Dermis microvascular lymphatic vessel endothelial cell (primary cell): ENCODE measurements at places on chromosomes 6 and 20. TPM values are rescaled to one million over a fixed set of nuclear protein-coding genes. Genes with fewer than 3 reads are reported as not detected.

The C2 gene
- total RNA-seq, result 0.13 TPM in 1 of 2 replicates, not detected in the other

The ATP6V1G2 gene
- 0.13 TPM in 1 of 2 replicates, not detected in the other for total RNA-seq

DNA sequence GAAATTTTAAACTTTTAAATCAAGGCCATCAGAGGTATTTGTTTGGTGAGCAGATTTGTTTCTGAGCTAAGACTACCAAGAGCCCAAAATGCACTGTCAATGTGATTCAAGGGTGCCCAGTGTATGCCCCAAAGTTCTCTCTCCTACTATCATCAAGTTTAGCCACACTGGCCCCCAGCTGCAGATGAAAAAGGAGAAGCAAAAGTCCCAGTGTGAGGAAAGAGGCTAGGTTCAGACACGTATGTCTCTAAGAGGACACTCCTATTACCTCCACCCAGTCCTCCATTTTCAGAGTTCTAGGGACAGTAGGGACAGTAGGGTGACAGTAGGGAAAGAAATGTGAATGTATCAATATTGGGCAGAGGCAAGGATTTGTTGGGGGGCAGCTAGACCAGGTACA lies 230.8 kb downstream of the CD83 start:
- DNase-seq, result no peak

The NKAPL gene
- under 0.01 and 0.38 TPM in 2 replicates for total RNA-seq

The THBD gene
- 7.7 and 9.6 TPM in 2 replicates for total RNA-seq

GRCh38 chr20:37803438-37804307 lies 99.3 kb upstream of the VSTM2L start:
- no peak for DNase-seq

The DPPA5 gene
- total RNA-seq, result not detected in 2 replicates

DNA sequence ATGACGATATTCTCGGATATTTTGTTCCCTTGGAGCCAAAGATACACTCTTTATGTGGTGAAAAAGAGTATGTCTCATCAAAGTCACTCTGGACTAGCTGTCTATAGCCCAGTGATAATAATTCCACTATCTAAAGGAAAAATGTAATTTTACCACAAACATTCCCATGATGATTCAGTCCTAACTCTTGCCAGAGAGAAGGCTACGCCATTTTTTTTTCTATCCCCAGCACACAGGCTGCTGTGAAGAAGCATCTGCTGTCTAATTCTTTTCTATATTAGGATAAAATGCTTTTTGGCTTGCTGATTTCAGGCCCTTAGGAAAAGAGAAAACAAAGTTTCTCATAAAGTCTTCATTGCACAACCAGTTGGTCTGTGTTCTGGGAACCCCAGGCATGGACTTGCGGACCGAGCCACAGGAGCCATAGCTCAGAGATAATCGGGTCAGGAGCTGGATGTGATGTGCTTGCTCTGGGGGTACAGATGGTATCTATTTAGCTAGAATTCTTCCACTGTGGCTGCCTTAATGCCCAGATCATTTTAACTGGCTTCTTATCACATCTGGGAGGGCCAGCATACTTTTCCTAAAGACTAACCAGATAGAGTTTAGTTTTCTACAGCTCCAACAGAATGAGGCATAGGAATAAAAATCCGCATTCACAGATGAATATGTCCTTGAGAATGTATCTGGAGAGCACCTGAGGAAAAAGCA lies 683.7 kb upstream of the ID4 start:
- DNase-seq, result no peak

The CST7 gene
- not detected in 2 replicates for total RNA-seq

The CLPSL2 gene
- total RNA-seq, result not detected in 2 replicates

GRCh38 chr6:15875797-15876196 lies 213.0 kb upstream of the DTNBP1 start:
- DNase-seq, result no peak

DNA sequence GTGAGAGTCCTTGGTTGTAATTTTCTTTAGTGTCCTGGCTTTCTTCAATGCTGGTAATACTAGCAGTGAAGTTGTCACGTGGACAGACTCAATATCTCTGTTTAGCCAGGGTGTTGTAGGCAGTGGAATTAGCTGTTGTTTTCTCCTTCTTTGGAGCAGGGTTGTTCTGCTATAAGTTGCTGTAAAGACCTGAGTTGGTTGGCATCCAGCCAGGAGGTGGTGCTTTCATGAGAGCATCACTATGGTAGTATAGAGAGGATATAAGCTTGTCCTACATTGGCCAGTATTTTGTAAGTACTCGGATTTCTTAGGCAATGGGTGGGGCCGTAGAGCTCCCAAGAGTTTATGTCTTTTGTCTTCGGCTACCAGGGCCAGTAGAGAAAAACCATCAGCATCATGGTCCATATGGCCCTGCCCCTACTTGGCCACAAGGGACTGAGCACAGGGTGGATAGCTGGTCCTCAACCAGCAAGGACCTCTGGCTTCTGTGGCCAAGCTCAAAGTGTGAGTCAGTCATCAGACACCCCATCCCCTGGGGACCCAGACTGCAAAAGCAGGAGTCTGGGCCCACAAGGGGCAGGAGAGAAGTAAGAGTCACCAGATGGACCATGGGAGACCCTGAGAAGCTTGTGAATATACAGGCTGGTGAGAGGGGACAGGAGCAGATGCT lies 127.9 kb upstream of the NXT1 start:
- no peak for DNase-seq

- no peak for DNase-seq
Measured at GRCh38 chr6:14079971-14080370, 37.6 kb upstream of the CD83 start.

The HLA-DOA gene
- total RNA-seq, result not detected in 2 replicates

- DNase-seq, result no peak
Measured at GRCh38 chr6:105886066-105886813, 199.9 kb upstream of the PRDM1 start.

- DNase-seq, result no peak
Measured at GRCh38 chr6:127879685-127880084, 21.2 kb downstream of the THEMIS start.

GRCh38 chr20:8067082-8067481 lies 47.5 kb upstream of the TMX4 start:
- DNase-seq, result no peak

- DNase-seq, result no peak
Measured at GRCh38 chr6:117531809-117532725, 49.6 kb downstream of the DCBLD1 start.

DNA sequence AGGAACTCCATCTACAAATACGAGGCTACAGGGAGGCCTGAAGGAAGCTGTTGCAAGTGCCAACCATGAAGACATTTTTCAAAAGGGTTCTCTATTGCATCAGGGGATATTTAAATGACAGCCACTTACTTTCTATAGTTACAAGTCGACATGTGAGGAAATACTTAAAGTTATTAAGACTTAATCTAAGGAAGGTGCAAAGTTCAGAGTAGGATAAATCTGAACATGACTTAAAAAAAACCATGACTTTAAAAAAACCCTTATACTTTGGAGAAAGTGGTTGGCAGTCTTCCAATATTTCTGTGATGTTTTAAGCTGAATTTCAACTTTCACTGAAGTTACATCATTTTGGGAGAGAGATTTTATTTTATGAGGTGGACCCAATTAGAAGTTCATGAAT lies 56.3 kb upstream of the EMILIN3 start:
- DNase-seq, result no peak
